Stimulated activated effector memory CD8-positive, alpha-beta T cell treated with anti-CD3 and anti-CD28 coated beads, Interleukin-12 subunit alpha, Interleukin-12 subunit beta, amount 100 ng/mL, for 72 hours (primary cell): ENCODE measurements at places on chromosomes 3 and 15.

GRCh38 chr15:22902046-22902445 is 63.6 kb downstream of the NIPA2 start:
- DNase-seq, result no peak

- DNase-seq, result no peak
Observed at GRCh38 chr15:95108673-95109072, 877.3 kb downstream of the MCTP2 start.

DNA sequence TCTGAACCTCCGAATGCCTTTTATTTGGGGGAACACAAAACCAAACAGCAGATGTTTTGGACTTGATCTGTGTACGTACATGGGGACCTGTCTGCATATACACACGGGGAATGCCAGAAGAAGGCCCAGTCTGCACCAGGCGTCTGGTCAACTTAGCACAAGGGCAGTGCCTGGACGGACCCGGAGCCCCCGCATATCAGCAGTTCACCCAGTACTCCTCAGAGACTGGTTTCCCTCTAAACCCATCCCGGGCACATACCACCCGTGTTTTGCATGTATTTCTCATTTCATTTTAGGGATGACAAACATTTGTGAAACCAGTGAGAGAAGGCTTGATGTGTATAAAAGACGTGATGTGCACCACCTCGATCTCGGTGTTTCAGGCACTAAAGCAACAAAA is 49.7 kb downstream of the KLHL25 start:
- DNase-seq, result no peak

DNA sequence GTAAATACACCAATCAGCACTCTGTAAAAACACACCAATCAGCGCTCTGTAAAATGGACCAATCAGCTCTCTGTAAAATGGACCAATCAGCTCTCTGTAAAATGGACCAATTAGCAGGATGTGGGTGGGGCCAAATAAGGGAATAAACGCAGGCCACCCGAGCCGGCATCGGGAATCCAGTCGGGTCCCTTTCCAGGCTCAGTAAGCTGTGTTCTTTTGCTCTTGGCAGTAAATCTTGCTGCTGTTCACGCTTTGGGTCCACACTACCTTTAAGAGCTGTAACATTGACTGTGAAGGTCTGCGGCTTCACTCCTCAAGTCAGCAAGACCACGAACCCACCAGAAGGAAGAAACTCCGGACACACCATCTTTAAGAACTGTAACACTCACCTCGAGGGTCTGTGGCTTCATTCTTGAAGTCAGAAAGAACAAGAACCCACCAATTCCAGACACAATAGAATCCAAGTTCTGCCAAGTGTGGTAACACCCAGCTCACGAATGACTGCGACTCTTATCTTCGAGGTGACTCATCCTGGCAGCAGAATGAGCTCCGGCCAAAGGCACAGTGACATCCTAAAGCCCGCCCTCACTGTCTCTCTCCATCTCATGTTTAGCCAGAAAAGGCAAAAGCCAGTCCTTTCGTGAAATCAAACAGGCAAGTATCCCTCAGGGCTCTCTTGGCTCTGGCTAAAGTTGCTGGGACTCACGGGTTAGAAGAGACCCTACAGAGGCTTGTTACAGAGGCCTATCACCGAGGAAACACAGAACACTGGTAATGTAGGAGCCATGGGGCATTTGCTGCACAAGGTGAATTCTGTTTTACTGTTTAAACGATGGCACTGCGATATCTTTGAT is 155.2 kb downstream of the FAM43A start:
- no peak for DNase-seq

- DNase-seq, result no peak
Observed at GRCh38 chr3:52006017-52006819, 10.5 kb upstream of the RPL29 start.

GRCh38 chr15:66780973-66781718 is 79.1 kb downstream of the SMAD6 start:
- no peak for DNase-seq

GRCh38 chr3:25826510-25826909 is 36.6 kb downstream of the OXSM start:
- no peak for DNase-seq

- DNase-seq, result no peak
Observed at GRCh38 chr3:25910997-25911396, 121.1 kb downstream of the OXSM start.

GRCh38 chr3:8871306-8871705 is 92.0 kb downstream of the RAD18 start:
- no peak for DNase-seq

GRCh38 chr3:159948429-159949144 is 40.0 kb upstream of the IL12A start:
- no peak for DNase-seq

DNA sequence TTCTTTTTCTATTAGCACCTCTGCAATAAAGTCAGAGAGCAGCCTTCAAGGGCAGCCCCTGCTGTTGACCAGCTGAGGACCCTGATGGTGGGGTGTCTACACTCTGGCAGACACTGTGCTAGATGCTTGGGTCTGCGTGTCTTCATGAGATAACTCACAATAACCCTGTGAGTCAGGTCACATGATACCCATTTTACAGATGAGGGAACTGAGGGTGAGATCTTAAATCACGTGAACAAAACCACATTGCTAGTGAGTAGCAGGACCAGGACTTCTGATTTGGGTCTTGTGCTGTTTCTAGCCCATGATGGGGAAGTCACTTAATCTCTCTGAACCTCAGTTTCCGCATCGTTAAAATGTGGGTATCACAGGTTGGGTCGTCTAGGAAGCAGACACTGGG is 118.5 kb upstream of the LIPC start:
- DNase-seq, result no peak

GRCh38 chr3:140699516-140700231 is 21.8 kb downstream of the TRIM42 start:
- no peak for DNase-seq

- DNase-seq, result no peak
Observed at GRCh38 chr3:156750191-156750873, 75.8 kb upstream of the LEKR1 start.

- no peak for DNase-seq
Observed at GRCh38 chr15:67358812-67359211, 104.2 kb downstream of the IQCH start.

DNA sequence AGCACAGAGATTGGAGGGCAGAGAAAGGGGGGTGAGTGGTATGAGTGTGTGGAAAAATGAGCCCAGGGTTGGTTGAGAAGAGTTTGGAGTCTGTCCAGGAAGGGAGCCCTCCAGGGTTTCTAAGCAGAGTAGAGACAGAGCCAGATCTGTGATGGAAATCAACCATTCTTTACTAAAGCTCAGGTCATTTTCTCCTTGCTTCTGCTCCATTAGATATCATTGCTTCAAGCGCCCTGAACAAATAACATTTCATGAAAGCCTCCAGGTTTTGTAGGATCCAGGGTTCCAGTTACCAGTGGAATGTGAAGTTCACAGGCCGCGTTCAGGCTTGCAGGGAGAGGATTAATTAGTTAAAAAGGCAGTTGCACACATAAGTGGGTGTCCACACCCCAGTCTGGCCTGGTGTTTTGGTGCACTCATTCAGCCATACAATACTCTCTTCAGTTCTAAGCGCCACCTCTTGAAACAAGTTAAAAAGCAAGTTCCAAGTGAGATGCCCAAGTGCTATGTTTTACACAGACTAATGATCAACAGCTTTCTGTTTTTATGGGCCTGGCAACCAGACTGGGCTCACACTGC is 16.4 kb upstream of the BOC start:
- no peak for DNase-seq

DNA sequence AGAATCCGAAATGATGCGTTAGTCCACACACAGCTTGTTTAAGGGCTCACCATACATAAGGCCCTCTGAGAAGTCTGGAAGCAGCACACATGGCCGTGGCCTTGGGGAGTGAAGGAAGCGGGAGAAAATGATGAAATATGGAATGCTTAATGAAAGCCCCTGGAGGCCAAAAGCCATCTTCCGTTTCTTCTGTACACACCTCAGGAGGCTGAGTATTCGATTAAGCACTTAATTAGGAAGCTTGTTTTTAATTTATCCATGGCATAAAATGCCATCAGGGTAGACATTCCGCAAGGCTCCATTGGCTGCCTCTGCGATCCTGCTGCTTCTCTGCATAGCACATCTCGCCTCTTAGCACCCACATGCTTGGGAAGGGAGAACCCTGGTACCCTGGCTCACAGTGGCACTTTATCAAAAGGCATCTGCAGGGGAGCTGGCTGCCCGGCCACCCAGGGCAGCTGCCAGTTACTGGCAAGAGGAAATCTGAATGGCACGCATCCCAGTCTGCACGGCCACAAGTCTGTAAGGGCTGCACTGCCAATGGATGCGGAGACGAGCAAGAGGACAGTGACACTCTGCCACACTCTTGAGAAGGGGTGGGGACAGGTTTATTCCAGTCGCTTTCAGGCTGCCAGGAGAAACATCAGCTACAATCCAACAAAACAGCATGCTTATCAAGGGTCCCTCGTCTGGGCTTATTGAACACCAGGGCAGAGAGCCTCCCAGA is 356.2 kb downstream of the OCA2 start:
- peak; percentile 13 for DNase-seq

- no peak for DNase-seq
Observed at GRCh38 chr3:148954981-148955380, 36.4 kb upstream of the GYG1 start.

GRCh38 chr3:32456429-32457130 is 46.1 kb downstream of the CMTM6 start:
- DNase-seq, result no peak

DNA sequence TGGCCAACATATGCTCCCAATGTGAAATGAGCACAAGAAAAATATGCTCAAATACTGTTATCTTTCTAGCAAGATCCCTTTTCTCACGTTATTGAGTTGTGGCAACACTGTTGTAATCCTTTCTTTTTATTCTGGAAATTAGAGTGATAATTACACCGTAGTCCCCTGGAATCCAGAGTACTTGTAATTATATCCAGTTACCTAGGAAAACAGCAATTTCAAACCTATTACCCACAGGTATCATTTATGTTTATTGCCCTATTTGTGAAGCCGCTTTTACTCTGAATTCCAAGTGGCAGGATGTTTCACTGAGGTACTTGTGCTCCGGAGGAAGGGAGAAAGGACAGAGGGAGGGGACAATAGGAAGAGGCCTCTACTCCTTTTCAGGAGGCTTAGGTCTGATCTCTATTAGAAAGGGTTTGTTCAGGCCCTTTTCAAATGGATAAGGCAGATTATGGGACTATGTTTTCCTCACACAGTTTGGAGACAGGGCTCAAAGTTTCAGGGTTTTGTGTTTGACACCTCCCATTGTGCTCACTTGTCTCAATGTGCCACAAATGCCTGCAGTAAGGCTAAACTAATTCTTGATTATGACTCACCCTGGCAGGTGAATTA is 646.6 kb downstream of the TUSC7 start:
- no peak for DNase-seq

- no peak for DNase-seq
Observed at GRCh38 chr3:191770541-191770940, 309.6 kb downstream of the PYDC2 start.

DNA sequence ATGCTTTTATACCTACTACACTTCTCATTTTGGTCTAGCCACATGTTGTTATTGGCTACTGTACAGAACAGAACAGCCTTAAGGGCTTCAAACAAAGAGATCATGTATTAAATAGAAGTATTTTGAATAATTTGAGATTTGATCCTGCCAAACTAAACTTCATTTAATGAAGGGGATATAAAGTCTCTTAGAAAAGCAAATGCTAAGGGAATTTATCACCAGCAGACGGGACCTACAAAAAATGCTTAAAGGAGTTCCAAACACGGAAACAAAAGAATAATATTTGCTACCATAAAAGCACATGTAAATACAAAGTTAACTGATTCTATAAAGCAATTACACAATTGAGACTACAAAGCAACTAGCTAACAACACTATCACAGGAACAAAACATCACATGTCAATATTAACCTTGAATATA is 23.6 kb upstream of the FMN1 start:
- no peak for DNase-seq

DNA sequence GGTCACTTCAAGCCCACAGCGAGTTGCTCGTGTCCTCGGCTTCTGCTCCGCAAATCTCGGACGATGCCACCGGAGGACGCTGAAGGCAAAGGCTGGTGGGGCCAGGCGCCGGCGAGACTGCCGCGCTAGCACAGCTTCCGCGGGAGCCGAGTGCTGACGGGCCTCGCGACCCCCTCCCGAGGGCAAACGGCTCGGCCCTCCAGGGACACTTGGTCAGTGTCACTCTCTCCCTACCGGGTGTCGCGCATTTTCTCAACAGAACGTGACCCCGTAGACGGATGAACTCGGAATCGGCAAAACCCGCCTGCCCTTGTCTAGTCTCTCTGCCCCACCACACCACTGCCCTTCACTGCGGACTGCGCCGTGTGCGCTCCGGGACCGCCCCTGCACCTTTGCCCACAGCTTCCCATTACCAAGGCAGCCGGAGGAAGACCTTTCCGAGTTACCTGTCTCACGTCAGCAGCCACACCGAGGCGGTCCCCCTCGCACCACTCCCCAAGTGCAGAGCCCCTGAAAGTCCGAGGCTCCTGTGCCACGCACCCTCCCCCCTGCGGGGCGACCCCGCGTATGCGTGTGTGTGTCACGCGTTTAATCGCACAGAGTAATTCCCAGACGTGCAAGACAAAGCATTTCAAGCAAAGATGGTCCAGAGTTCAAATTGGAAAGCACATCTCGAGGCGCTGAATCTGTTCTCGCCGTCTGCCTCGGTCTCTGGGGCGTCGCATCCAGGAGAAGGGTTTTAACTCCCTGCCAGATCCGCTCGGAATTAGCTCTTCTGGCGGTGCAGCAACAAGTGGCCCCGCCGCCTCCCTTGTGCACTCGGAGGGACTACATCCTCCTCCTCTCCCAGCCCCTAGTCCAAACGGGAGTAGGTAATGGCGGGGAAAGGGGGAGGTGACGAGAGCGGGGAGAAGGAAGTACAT is 245.0 kb upstream of the TOPAZ1 start:
- no peak for DNase-seq

DNA sequence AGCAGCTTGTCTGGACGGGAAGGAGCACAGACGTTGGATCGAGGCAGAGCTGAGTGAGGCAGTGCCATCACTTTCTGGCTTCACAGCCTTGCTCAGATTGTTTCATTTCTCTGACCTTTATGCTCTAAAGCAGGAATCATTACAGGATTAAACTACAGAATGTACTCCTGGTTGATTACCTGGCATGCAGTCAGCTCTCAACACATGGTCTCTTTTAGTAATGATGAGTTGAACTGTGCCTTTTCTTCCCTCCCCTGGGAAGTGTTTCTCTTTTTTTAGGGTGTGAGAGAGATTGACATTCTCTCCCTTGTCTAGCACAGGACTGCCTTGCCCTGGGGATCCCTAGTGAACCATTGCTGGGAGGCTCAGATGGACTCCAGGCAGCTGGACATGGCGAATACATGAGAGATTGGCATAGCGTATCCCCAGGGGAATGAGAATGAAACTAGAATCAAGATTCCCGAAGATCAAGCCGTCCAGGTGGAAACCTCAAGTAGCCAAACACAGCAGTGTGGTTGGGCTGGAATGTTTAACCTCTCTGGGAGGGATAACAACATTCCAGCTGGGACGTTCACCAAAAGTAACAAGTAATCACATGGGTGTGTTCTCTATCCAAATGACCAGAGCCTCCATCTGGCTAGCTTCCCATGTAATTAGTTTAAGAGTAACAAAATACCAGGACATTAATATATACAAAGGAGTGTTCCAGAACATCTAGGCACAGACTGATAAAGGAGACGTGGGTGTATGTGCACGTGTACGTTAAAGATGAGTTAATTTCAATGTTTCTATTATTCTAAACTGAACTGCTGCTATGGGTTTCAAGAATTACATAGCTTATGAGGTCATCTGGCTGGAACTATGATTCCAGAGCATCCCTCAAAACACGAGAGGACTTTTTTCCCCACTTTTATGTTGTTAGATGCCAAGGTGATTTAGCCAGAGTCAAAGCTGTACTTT is 118.6 kb upstream of the NR2E3 start:
- DNase-seq, result no peak
